ENCODE measurements at places on chromosomes 2 and 18. TPM values are rescaled to one million over a fixed set of nuclear protein-coding genes. Genes with fewer than 3 reads are reported as not detected.

Gene PJVK
- total RNA-seq, result 8.8 TPM

GRCh38 chr2:120208381-120209353 is 14.5 kb downstream of the TMEM185B start:
- H3K27ac ChIP-seq, result no peak overlapping the region
- no peak for DNase-seq
- no peak overlapping the region for H3K4me3 ChIP-seq
- no peaks in the 10 kb centered on the region for H3K4me1 ChIP-seq

DNA sequence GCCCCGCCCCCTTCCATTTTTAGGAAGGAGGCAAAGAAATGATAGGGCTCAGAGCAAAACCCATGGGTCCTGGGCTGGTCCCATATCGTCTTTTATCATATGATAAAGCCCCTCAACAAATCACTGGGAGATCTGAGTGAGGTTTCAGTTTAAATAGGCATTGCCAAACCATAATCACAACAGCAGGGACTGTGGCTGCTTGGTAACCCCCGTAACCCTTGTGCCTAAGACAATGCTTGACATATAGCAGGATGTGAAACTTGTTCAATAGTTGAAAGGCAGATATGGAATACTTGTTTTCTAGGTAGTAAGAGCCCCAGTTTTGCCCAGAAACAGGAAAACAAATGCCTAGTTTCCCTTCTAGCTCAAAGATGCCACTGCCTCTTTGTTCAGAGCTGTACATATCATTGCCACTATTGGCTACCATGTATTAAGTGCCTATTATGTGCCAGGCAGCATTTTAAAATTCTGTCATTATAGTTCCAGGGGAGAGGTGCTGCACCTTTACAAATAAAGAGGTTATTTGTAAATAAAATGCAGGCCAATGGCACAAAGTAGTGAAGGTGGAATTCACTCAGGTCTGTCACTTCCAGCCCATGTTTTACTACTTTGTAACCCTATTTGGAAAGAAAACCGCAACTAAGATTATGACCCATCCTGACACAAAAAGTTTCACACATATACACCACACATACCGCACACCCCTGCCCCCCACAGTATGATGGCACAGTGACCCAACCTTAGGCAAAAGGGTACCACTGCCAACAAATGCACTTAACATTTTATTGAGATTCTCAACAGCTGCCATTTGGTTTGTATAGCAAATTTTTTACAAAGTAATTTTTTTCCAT is 14.2 kb downstream of the NAGK start:
- peaks cover 4% of the 10 kb centered on the region for H3K4me1 ChIP-seq
- no peaks in the 10 kb centered on the region for H3K27me3 ChIP-seq

- H3K4me3 ChIP-seq, result no peak overlapping the region
- no peaks in the 10 kb centered on the region for H3K36me3 ChIP-seq
- no peaks in the 10 kb centered on the region for H3K27me3 ChIP-seq
- no peak for DNase-seq
- no peak overlapping the region for H3K27ac ChIP-seq
- H3K4me1 ChIP-seq, result no peaks in the 10 kb centered on the region
Observed at GRCh38 chr2:8938384-8938783, 65.1 kb downstream of the MBOAT2 start.
